ENCODE measurements at places on chromosomes 3 and 15.

- no peak for DNase-seq
Observed at GRCh38 chr3:34382859-34383258, 584.4 kb downstream of the PDCD6IP start.

GRCh38 chr3:194661374-194661773 is 10.6 kb downstream of the LSG1 start:
- no peak for DNase-seq

GRCh38 chr3:151550642-151551041 is 89.8 kb upstream of the IGSF10 start:
- DNase-seq: no peak

DNA sequence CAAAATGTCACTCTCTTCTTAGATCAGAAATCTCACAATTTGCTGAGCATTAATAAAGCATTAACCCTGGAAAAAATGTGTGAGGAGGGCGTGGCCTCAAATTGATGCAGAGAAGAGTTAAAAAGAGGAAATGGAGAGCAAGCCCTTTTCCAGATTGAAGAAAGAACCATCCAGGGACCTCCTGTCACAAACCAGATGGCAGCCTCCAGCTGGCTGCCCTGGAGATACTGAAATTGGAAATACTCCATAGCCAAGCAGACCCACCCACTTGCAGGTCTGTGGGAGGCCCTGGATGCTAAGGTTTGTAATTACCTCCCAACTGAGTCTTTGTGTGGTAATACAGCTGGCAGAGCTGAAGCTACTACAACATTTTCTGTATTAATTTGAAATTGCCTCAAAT is 214.9 kb downstream of the IL20RB start:
- no peak for DNase-seq

DNA sequence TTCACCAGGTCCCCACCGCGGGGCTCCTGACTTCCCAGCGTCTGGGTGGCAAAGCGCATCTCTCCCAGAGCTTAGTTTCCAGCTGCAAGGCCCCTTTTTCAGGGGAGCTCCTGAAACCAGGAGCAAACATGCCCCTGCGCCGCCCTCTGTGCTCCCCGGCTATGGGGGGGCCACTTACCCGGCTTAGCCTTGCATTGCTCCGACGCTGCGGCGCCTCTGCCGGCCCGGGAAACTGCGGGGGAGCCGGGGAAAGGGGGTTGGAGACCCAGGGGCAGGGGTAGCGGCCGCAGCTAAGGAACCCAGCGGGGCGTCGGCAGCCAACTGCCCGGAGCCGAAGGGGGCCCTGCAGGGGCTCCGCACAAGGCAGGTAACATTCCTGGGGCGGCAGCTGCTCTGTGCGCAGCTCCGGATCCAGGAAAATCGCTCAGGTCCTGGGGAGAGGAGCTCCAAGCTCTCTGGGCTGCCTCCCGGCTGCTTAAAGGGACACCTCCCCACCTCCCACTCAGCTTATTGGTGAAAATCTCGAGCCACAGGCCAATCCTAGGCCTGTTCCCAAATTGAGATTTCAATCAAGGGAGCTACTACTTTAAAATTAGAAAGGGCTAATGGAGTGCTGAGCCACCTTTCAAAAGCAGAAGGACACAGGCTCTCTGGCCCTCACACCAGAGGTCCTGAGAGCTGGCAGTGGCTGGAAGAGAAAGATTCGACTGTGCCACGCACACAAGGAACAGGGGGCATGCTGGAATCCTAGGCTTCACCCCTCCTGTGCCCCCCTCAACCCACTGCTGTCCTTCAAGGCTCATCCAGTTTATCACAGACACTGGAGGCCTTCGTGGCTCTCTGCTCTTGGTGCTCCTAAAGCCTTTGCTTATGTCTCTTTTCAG is 42.7 kb upstream of the PRICKLE2 start:
- DNase-seq: peak; percentile 57

DNA sequence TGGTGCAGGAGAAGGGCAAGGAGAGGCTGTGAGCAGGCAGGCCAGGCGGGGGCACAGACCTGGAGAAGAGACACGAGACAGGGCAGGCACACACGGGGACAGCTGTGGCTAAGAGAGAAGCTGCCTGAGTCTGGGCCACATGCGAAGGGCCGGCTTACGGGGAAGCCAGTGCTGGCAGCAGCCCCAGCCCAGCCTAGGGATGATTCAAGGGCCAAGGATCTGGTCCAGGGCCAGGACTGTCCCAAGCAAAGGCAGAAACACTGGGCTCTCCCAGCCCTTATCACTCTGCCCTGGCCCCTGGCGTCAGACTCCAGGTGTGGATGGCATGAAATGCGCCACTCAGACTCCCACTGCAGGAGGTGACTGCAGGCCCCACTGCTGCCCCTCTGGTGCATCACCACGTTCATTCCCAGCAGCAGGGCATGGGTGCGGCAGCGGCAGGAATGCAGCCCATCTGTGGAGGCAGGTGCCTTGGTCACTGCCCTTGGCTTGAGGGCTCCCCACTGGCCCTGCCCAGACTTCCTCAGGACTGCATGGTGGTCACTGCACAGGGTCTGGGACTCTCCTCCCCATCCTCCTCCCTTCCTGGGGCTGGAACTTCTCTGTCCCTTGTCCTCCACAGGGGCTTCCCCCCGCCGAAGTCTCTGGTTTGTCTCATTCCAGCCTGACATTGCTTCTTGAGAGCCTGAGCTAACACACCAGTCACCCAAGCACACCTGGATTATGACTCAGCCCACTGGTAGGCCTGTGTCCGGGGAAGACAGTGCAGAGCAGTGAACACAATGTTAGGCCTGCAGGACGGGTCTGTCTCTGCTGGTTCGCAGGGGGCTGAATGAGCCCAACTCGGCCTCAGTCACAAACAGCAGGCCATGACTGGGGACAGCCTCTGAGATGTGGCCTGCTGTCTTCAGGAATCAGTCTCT is 69.3 kb downstream of the TBC1D2B start:
- DNase-seq: peak; percentile 10

DNA sequence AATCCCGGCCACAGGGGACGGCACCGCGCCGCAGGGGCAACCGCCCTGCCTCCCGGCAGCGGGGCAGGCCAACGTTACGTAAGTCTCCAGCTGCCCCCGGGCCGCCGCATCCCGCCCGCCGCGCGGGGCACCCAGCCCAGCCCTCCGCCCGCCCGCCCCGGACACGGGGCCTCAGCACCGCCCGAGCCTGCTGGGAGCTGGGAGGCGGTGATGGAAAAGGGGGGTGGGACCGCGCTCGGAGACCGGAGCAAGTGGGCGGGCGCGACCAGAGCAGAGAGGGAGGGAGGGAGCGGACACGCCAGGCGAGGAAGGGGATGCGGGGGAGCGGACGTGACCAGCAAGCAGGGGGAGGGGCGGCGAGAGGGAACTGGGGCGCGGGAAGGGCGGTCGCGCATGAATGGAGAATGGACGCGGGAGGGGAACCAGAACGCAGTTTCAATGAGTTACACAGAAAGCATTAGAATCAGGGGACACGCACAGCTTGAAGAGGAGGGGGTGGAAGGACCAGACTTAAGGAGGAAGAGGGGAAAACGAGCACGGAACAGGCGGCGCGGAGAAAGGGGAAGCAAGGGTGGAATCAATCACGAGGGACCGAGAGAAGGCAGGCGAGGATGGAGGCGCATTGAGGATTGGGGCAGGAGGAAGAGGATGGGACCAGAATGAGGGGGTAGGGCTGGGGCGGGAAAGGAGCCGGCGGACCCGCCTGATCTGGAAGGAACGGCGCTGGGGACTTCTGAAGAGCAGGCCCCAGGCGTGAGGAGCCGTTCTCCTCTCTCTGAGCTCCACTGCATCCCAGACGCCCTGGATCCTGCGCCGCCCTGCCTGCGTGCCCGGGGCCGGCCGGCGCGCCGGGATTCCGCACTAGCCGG is 559 bp downstream of the PKM start:
- DNase-seq: peak; percentile 82

GRCh38 chr3:69742391-69742790 is 3.1 kb downstream of the MITF start:
- DNase-seq: no peak

DNA sequence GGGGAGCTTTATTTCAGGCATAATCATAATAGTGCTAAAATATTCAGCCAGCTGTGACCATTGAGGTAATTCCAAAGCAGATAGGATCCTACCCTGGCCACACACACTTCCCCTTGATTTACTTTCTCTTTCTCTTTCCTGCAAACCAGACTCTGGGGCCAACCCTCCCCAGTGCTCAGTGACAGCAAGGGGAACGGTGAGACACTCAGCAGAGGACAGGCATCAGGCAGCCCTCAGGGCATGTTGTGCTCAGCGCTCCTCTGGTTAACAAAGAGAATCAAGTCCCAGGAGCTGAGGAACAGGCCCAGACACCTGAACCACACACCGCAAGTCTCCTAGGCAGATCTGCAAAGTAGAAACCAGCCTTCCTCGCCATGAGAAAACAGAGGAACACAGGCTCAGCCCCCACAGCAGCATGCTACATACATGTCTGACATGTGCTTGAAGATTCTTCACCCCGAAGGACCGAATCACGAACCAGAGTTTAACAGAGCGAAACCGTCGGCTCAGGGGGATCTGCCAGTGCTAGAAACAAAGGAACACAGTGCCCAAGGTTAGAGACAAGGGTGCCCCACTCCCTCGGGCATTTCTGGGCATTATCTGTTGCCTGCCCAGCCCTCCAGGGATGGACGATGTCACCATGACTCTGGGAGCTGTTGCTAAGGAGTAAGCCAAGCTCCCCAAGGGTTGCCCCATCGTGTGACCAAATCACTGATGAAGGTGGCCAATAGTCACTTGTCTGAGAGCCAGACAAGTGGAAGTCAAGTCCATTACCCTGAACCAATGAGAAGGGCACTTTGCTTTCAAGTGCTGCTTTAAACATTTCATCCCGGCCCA is 17.5 kb downstream of the HDC start:
- DNase-seq: no peak

DNA sequence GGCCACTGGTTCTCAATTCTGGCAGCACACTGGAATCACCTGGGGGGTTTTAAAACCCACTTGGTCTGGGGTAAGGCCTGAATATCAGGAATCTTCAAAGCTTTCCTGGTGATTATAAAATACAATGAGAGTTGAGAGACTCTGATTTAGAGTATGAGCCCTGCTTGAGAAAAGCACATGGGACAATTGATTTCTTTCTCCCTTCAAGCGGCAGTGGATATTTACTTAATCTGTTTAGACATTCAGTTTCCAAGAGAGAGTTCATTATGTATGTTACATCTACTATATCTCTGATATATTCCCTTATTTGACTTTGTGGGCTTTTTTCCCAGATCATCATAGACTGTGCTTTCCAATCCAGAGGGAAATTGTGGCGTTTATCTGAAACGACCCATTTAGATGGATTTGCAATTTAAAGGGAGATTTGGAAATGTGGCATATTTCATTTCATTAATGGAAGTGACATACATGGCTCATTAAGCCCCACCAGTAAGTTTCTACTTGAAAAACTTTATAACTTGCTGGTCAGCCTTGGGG is 171.2 kb upstream of the PFN2 start:
- DNase-seq: no peak

DNA sequence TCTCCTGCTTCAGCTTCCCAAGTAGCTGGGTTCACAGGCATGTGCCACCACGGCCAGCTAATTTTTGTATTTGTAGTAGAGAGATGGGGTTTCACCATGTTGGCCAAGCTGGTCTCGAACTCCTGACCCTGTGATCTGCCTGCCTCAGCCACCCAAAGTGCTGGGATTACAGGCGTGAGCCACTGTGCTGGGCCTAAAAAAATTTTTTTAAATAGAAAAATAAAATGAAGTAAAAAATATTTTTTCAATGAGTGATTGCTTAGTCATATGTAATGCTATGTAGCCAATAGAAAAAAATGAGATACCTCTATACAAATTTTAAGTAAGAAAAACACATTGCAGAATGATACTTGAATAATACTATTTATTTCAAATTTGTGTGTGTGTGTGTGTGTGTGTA is 27.9 kb upstream of the SLC30A4 start:
- peak; percentile 12 for DNase-seq

DNA sequence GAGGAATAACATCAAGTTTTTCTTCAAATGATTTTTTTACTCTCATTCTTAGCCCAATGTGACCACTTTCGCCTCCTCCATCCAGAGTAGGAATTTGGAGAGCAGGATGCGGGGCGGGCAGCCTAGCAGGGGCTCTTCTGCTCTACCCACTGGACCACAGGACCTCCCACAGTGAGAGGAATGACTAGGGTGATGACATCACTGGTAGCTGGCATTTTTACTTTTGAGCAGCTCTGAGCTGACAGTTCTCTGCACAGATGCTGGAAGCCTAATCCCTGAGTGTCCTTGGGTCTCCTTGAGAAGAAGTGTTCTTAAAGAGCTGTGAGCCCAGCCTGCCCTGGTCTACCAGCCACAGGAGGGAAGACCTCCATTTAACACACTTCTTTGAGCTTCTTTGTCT is 1.4 kb upstream of the HCN4 start:
- no peak for DNase-seq

- DNase-seq: peak; percentile 64
Observed at GRCh38 chr15:66851311-66852063, 149.5 kb downstream of the SMAD6 start.

- no peak for DNase-seq
Observed at GRCh38 chr3:15315003-15315402, 17.4 kb downstream of the SH3BP5 start.

GRCh38 chr3:101195951-101196713 is 124.2 kb downstream of the IMPG2 start:
- DNase-seq: no peak

GRCh38 chr3:101148001-101148400 is 154.8 kb upstream of the ABI3BP start:
- no peak for DNase-seq

DNA sequence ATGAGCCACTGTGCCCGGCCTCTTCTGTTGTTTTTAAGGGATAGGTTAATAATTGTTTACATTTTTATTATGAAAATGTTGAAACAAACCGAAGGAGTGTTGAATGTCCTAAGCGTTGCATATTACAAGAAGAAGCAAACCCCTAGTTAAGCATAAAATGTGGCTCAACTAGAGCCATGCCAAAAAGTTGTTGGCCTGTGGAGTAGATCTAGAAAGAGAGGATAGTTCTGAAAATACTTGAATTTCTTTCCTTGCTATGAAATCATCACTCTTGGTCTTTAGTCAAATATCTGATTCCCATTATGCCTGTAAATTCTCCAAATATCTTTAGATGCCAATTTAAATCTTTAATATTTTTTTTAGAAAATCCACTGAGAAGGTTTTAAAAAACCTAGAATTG is 12.8 kb downstream of the RBP2 start:
- DNase-seq: no peak

DNA sequence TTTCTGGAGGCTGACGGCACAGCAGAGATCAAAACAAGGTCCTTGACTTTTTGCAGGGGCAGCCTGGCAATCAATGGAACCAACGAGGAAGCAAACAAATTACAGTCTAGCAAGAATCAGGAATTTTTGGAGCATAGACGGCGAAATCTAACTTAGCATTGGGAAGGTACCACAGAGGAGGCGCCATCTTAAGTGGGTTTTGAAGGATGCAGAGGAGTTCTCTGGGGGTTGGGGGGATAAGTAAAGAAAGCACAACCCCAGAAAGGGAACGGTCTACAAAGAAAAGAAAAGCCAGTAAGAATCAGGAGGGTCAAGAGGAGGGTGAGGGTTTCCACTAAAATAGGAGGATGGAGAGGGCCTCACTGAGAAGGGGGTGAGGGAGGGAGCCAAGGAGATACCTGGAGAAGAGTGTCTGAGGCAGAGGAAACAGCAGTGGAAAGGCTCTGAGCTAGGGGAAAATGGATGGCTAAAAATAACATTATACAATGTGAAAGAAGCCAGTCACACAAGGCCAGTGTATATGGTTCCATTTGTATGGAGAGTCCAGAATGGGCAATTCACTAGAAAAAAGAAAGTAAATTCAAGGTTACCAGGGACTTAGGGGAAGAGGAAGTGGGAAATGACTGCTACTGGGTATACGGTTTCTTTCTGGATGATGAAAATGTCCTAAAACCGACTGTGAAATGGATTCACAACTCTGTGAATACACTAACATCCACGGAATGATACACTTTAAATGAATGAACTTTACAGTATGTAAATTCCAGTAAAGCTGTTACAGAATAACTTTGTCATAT is 25.2 kb upstream of the IQSEC1 start:
- no peak for DNase-seq

Measured in fibroblast of skin of left quadriceps (primary cell).